ENCODE measurements at places on chromosomes 7 and 10.

DNA sequence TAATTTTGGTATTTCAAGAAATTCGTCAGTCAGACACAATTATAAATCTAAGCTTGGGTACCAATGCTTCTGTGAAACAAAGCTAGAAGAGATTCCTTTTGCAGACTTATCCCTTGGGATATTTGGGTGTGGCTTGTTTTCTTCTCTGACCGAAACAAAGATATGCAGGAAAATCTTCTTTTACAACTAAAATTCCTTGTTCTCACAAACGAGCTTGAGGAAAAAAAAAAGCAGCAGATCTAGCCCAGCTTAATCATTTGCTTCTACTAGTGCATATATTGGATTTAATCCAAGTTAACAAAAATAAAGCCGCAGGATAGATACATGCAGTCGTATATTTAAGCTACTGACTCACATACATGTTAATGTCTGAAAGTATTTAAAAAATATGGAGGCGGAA is 104.2 kb downstream of the PRTFDC1 start:
- no peak for DNase-seq

DNA sequence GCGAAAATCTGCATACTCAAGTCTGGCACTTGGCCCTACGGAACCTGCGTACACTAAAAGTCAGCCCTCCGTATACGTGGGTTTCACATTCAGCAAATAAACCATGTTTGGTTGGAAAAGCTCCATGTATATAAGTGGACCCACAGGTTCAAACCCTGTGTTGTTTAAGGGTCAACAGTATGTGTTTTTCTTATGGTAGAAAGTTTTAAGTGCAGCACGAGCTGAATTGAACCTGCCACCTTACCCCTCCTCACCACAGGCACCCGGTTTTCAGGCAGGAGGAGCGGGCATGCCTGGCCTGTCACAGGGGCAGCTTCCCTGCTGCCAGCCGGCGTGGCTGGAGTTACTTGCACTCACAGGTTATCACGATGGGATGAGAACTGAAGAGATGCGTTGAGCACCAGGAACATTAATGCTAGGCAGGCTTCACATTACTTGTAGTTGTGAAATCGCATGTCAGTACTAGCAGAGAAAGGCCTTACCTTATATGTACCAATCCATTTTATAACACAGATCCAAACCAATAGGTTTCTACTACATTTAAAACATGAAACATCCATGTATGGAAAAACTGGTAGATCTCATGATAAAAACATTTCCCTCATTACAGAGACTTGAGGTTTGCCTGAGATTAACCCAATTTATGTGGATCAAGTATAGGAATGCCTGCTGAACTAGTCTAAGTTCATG is 12.9 kb downstream of the INSIG1 start:
- DNase-seq: no peak

- no peak for DNase-seq
These were observed 40.6 kb downstream of the SH3PXD2A start for GRCh38 chr10:103814626-103815370.

DNA sequence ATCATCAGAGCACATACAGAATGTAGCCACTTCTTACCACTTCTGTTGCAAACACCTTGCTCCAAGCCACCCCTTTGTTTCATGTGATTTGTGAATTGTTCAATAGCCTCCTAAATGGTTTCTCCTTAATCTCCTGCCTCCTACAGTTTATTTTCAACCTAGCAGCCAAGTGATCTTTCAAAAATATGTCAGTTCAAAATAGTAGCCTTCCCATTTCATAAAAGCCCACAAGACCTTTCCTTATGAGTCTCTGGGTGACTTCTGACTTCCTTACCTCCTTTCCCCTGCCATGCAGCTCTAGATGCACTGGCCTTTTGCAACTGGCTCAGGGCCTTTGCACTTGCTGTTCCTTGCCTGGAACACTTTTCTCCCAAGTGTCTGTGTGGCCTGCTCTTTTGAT is 4.8 kb downstream of the MINDY4 start:
- no peak for DNase-seq

DNA sequence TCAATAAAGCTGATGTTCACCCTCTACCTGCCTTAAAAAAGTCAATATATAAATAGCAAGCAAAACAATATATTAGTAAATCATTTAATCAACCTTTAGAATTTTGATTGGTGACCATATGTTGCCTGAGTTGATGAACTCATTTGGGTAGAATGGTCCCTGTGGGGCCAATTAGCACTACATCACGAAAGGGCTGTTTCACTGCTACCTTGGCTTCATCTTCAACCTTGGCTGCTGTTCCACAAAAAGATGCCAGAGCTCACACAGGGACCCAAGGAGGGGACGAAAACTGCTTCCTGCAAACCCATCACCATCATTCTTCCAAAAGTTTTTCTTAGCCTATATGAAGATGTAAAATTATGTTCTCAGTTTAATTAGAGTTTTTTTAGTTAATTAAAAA is 35.4 kb upstream of the HBP1 start:
- DNase-seq: no peak

DNA sequence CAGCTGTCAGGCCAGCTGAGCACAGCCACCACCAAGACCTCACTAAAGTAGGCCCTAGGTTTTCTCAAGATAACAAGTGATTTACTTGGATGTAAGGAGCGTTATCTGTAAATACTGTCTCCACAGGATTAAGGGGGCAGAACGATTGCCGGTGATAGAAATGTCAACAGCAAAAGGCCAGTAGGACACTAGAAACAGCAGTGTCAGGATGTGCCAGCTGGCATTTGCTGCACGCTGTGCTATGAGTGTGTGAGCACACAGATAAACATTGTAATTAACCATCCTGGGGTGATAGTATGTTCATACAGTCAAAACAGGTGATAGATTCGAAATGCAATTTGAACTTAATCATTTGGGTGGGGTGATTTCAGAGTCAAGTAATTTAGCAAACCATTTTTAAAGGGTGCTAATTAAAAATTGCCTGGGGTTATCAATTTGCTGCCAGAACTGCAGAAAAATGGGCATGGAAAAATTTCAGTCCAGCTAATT is 36.3 kb upstream of the NOBOX start:
- DNase-seq: no peak

DNA sequence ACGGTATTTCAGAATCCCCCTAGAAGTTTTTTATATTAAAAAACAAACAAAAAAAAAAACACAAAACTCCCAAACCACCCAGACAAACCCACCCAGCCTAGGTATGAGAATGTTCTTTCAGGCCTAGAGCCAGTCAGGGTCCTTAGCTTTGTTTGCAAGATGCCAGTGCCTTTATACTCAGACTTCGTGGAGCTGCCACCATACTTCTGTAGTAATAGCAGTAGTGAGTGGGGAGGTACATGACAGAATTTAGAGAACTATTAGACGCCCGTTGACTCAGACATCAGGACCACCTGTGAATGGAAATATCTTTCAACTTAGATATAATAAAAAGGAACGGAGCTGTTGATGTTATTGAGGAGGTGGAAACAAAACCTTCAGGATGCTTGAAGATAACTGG is 138.2 kb upstream of the MKLN1 start:
- no peak for DNase-seq

All from epithelial cell of esophagus (primary cell).